Activated CD4-positive, alpha-beta T cell treated with anti-CD3 and anti-CD28 coated beads, Interleukin-2, amount 50 U/mL, for 24 hours (primary cell): ENCODE measurements at places on chromosomes 16 and 17.

DNA sequence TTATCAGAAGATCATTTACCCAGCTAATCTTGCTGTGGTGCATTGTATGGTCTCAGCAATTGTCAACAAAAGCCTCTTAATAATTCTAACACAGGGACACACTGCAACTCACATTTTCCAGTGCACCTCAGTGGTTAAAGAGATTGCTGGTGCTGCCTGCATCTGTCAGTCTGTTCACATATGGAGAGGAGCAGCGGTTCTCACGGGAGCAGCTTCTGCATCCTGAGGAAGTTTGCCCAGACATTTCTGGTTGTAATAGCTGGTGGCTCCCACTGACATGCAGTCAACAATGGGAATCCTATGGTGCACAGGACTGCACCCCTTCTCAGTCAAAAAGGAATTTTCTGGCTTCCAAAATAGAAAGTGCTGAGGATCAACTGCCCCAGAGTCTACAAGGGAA is 7.8 kb downstream of the GGA2 start:
- DNase-seq = no peak

GRCh38 chr17:75808905-75809621 is 24.5 kb downstream of the UNK start:
- no peak for DNase-seq

GRCh38 chr17:69175625-69176456 is 34.1 kb upstream of the ABCA6 start:
- no peak for DNase-seq

DNA sequence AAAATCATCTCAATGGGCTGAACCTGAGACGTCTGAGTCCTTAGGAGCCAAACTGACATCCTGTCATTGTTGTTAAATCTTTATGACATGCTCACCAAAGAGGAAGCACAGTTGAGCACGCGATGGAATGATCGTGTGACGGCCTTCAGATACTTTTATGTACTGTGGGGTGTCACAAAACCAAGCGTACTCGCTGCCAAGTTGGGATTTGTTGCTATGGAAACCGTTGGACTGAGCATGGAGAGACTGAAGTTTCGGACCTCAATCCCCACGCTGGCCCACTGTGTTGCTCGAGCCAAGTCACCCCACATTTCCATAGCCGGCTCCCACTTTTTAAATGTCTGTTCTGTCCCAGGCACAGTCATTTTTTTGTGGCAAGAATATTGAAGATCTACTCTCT is 222.8 kb upstream of the SDK2 start:
- DNase-seq = no peak

DNA sequence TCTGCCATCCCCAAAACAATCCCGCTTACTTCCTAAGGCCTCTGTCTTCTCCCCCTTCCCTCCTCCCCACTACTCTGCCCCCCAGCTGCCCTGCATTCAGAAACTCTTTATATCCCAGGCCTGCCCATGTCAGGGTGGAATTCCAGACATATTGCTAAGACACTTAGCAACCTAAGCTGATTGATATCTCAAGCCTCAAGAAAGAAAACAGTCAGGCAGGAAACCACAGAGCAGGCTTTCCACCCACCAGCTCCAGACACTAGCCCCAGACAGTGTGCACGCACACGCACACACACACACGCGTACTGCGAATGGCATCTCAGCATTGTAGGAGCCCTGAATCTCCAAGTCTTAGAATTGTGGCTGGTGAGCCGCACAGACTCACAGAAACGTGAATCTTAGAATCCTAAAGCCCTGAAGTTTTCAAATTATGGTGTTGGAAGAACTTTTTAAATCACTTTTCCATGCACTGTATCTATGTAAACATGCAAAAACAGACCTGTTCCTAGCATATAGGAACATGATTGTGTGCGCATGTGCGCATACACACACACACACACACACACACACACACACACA is 8.8 kb upstream of the LPCAT2 start:
- DNase-seq = no peak

GRCh38 chr17:2174468-2175293 is 119.8 kb downstream of the HIC1 start:
- no peak for DNase-seq

DNA sequence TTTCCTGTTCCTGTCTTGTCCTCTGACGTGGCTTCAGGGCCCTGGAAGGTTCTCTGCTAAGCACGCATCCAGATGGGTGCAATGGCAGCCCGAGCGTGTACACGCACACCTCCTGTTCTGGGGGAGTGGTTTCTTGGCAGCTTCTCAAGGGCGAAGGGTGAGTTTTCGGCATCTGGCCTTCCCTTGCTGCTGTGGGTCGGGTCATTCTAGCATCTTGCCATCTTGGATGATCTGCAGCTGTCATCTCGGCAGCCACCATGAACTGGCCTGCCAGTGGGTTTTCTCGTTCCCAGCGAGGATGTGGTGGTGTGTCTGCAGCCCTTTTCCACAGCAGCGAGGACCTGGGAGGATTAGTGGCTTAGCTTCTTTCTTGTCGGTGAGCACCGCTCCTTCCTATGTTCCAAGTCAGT is 10.6 kb downstream of the MSI2 start:
- no peak for DNase-seq

- no peak for DNase-seq
Observed at GRCh38 chr16:18041864-18042834, 294.4 kb downstream of the NPIPA8 start.

DNA sequence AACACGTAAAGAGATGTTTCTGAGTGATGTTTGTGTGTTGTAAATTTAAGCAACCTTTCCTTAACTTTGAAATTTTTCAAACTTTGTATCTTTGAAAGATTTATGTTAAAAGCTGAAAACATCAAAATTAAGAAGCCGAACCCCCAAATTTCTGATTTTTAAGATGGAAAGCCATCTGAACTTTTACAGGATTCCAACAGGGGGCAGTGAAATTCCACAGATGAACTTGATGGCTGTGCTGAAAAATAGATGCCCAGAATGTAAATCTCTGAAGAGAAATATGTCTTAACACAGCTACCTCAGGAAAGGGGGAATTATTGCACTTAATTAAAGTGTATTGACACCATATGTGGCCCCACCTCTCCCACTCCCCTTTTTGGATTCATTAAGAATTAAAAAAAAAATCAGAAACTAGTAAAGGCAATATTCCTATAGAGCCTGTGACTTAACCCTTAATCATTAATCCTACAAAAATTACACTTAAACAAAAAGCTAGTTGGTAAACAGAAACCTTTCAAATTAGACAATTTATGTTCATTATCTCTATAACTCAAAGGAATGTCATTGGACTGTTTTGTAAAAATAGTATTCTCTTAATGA is 597.9 kb downstream of the KCNJ2 start:
- no peak for DNase-seq

- DNase-seq = no peak
Observed at GRCh38 chr17:67765623-67766022, 47.9 kb downstream of the NOL11 start.

DNA sequence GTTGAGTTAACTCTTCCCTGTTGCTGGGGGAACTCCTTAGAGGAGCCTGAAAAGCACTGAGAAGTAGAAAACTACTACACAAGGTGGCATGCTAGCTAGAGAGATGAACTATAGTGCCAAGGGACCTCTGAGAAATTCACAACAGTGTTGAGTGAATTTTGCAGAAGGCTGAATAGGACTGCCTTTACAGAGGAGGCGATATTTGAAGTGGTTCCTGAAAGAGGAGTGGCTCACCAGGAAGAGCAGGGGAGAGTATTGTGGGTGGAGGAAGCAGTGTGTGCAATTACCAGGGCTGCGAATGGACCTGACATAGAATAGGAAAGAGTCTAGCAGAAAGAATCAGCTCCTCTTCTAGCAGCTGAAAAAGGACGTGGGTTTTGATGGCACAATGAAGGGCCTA is 66.4 kb downstream of the CDK5R1 start:
- no peak for DNase-seq

DNA sequence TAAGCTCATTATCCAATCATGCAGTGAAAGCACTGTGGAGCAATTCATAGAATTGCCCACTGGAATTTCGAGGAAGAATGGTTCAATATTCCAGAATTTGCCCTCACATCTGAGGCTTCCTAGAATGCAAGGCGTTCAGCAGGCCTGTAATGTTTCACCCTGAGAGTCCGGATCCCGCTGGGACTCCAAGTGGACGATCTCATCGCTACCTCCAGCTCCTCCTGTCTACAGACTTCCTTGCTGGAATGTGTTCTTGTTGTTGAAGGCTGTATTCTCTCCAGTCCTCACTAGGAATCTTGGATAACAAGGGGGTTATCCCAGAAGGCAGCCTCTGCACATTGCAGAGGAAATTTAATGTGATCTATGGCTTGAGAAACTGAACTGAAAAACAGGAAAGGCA is 7.8 kb downstream of the SLC47A1 start:
- no peak for DNase-seq

GRCh38 chr17:39650121-39650579 is 13.2 kb downstream of the STARD3 start:
- DNase-seq = no peak

DNA sequence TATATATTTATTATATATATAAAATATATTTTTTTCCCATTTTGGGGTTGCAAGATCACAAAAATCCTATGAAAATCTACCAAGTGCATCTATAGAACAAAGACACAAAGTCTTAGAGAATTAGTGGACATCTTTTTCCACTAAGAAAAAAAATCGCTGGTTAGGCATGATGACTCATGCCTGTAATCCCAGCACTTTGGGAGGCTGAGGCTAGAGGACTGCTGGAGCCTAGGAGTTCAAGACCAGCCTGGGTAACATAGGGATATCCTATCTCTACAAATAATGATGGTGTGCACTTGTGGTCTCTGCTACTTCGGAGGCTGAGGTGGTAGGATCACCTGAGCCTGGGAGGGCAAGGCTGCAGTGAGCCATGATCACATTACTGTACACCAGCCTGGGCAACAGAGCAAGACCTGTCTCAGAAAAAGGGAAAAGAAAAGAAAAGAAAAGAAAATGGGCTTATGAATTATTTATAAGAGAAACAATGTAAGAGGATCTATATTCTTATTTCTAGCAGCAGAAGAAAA is 185.1 kb upstream of the PSMD7 start:
- no peak for DNase-seq

DNA sequence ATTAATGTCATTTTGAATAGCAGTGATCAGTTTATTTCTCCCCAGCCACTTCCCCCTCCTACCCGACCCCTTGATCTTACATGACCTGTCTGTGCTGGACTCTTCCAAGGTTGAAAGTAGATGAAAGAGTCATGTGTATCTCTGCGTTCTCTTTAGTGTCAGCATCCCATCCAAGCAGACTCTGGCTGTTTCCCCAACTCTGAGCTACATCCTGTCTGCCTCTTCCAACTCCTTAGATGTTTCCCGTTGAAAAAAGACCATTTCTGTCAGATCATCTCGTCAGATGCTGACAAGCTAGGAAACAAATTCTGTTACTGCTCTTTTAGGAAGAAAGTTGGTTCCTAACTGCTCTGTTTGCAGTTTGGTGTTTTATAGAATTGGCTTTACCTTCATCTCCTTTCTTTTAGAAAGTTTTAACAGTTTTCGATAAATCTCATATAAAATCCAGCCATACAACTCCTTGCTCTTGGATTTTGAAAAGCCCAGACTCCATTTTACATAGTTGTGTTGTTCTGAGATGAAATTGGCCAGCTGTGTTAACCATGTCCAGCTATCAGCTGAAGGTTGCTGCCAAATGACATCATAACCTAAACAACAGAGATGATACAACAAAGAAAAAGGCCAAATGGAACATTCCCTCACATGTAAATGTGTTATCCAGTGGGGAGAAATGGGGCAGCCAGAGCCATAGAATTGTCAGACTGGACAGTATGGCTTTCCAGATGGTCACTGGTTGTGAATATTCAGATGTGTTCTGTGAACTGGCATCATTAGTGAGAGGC is 43.5 kb downstream of the CYB561 start:
- no peak for DNase-seq

DNA sequence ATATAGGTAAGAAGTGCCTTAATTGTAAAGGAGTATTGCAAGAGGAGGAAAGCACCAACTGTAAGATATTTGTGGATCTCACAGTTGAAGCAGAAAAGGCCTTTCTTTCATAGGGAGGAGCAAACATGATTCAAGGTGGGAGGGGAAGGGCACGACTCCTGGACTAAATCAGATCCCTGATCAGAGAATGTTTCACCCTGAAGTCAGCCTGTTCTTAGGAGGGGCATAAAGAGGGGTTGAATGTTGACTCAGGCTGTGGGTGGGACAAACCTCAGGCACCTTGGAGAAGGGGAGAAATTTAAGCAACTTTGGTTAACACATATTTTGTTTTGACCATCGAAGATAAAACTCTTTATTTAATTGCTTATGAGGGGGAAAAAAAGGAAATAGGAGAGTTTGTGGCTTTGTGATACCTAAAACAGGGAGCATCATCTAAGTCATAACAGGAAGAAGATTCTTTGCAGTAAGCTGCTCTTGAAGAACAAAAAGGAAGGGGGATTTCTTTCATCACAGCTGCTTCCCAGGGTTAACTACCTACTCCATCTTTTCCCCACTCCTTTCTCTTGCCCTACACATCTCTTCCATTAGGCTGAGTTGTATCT is 158.6 kb upstream of the ZNF267 start:
- no peak for DNase-seq

DNA sequence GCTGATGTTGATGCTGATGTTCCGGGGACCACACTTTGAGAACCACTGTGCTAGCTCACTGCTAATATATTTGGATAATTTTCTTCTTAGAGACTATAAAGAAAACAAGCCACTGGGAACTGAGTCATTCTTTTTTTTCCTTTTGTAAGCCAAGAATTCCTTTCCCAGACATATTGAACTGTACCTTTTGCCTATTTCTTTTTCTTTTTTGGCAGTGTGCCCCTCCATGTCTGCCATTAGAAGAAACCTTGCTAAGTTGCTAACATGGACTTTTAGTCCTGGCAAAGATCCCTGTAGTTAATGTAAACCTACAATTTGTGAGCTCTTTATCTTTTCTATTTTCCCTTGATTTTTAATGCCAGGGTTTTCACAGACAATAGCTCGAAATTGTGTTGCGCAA is 17.3 kb upstream of the ERCC4 start:
- no peak for DNase-seq

DNA sequence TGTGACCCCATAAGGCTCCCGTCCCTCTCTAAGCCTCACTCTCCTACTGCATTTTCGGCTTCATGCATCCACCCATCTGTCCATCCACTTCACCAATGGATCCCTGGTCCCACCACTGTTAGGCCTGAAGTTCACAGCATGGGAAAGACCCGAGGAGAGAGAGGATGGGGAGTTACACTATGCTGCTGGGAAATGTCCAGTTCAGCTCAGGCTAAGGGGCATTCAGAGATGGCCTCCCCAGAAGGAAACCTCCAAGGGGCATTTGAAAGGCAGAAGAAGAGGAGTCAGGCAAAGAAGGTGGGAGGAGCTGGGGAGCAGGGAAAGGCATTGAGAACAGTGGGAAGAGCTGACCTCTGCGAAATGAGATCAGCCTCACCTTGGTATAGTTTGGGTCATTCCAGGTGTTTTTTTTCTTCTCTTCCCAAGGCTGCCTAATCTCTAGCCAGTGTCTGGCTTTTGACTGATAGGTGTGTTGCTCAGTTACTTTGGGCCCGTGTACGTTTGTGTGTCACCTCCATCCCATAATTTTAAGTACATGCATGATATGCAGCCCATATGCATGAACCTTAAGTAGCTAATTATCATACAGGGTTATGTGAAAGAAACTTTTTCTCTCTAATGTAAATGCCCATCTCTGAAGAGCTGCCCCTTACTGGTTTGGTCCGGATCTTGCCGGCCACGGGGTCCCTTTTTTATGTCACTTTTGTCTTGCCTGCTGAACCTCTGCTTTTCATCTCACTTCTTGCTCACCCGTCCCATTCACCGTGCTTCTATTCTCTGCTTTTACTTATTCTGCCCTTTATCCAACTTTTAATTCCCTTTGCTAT is 11.6 kb upstream of the DRC7 start:
- no peak for DNase-seq
